ENCODE measurements at places on chromosomes 11 and 22.

DNA sequence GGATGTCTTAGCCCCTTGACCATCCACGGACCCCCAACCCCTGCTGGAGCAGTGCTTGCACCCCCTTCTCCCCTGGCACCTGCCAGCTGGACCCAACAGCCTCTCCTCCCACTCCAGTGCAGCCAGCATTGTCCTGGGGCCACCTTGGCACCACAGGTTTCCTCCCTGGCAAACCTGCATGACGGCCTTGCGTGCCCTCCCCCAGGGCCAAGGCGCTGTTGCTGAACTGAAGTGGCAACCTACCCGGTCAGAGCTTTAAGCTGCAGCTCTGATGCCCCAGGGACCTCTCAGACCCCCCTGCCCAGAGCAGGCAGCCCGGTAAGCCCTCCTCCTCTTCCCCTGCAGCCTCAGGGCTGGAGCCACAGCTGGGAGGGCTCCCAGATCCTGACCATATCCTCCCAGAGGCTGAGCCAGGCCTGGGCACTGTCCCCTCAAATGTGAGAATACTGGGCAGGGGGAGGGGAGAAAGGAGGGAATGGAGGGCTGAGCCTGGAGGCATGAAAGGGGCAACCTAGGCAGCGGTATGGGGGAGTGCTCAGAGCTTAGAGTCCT is 1.8 kb upstream of the LRRC75B start:
- DNase-seq, result no peak

DNA sequence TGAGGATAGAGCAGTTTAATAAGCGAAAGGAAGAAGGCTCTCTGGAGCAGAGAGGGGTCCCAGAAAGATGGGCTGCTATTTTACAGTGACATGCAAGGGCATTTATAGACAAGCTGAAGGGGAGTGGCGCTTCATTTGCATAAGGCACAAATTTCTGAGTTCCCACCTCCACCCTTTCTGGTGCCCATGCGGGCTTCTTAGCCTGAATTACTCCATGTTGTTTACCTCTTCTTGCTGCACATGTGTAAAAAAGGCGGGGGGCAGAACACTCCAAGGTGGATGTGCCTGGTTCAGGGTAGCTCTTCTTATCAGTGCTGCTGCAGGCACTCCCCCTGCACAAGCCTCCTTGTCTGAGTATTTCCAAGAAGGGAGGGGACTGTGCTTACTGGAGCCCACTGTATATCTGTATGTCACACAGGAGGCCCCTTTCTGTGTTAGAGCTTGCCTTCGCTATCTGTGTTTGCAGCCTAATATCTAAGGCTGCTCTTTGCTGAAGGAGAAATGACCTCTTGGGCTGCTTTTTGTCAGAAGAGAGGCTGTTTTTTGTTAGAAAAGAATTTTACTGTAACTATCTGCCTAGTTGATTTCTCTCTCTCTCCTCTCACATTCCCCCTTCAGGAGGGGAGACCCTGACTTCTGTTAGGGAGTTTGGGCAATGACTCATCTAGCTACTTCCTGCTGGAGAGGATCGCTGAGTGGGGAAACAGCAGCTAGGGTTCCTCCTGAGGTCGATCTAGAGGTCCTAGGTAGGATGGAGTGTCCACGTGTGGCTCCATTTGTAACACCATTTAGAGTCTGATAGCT is 1057.0 kb upstream of the CNTN5 start:
- DNase-seq, result no peak

- no peak for DNase-seq
Observed at GRCh38 chr11:19185516-19186052, 16.2 kb downstream of the CSRP3 start.

DNA sequence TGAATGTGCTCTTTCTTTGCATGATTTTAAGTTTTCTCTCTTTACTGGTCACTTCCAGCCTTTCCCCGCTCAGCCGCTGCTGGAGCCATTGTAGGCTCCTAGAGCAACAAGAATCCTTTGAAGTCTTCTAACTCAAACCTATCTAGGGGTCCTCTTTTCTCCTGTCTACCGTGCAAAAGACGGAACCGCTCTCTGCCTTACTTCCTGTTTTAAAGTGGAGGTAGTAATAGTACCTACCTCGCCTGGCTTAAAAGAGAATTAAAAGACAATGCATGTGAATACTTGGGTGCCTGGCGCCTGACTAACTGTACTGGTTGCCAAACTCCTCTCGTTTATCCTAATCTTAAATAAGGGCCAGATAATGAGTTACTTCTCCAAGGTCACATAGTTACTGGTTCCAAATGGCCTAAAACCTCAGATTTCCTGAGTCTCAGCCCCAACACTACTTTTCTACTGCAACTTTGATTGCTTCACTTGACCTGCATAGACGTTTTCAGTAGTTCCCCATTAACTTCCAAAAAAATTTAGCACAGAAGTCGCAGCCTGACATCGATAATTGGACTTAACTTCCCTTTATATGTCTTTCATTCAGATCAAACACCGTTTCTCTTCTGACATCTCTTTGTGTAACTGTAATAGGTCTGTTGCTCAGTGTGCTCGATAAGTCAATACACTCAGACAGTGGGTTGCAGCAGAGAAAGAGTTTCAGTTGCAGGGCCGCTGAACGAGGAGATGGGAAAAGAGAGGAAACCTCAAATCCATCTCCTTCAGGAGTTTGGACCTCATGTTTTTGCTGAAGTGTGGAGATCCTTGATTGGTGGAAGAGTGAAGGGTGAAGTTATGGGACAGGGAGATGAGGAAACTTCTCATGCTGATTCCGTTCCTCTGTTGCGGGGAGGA is 891 bp downstream of the SAMM50 start:
- DNase-seq, result peak; percentile 6

DNA sequence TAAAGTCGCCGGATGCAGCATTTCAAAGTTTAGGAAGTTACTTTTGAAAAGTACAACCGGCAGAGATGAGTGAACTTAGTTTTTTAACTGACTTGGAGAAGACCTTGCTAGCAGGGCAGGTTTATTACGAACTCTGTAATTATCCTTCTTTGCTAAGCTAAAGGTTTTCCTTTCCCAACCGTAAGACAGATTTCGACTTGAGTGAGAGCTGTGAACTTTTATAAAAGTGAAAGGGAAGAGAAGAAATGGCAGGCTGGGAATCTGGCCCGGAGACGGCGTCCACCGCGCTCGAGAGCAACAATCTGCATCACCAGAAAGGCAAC is 659 bp upstream of the TEAD1 start:
- no peak for DNase-seq

- DNase-seq, result no peak
Observed at GRCh38 chr11:88806410-88806809, 259.4 kb downstream of the GRM5 start.

- DNase-seq, result peak; percentile 29
Observed at GRCh38 chr11:31995525-31996094, 95.3 kb upstream of the RCN1 start.

DNA sequence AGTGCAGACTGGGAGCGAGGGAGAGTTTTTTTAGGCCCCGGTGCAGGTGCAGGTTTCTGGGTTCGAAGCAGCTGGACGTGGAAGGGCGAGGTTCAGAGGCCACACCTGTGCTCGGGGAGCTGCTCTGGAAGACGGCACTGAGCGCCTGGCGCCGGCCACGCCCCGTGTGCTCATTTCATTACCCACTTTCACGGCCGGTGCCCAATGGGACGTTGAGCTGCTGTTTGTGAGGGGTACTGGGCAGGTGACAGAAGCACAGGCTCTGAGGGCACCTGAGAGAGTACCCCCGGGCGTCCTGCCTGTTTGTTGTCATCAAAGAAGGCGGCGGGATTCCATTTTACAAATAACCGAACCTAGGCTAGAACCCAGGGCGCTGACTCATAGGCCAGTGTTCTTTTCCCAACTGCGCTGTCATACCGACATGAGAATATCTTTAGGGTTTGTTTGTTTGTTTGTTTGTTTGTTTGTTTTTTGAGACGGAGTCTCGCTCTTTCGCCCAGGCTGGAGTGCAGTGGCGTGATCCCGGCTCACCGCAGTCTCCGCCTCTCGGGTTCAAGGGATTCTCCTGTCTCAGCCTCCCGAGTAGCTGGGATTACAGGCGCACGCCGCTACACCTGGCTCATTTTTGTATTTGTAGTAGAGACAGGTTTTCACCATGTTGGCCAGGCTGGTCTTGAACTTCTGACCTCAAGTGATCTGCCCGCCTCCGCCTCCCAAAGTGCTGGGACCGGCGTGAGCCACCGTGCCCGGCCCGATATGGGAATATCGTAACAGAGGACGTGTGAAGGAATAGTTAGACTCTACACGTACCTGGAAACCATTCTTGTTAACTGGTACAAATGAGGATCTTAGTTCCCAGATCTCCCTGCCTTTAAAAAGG is 16.6 kb upstream of the SPTBN2 start:
- DNase-seq, result peak; percentile 34

GRCh38 chr11:95084509-95084908 is 5.1 kb upstream of the ENDOD1 start:
- DNase-seq, result no peak

GRCh38 chr11:109870297-109870696 is 222.9 kb upstream of the ZC3H12C start:
- no peak for DNase-seq

GRCh38 chr22:50085211-50085972 is at the start of gene MLC1:
Gene MLC1 (minus strand): TSS chr22:50085426. CDS start chr22:50084902, 524 bp downstream.
- peak; percentile 15 for DNase-seq

GRCh38 chr11:131584785-131585592 is 214.6 kb downstream of the NTM start:
- no peak for DNase-seq

DNA sequence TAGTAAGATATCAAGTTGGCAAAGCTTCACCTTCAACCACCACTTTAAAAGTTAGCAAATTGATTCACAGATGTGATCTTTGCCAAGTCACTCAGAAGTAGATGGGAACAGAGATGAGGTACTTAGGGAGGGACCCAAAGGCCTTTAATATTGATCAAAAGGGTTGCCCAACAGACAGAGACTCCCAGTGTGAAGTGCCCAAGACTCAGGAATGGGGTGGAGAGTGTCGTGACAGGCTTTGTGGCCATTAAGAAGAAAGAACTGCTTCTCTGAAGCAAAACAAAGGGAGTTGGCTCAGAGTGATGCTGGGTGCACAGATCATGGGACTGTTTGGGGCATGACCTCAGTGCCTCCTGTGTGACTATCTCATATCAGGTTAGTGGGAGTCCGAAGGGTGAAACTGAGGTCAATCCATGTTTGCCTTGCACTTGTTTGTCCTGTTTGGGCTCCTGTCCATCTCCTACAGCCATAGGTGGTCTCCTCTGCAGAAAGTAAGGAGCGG is 132.3 kb downstream of the APIP start:
- no peak for DNase-seq

- DNase-seq, result no peak
Observed at GRCh38 chr11:688681-689080, 6.3 kb downstream of the DEAF1 start.

- no peak for DNase-seq
Observed at GRCh38 chr22:44727148-44727547, 25.1 kb downstream of the PRR5 start.

Data from CD4-positive, alpha-beta T cell treated with Interleukin-1 beta for 1 hour (primary cell).